ENCODE measurements at places on chromosomes 1 and 21.

- DNase-seq, result no peak
These were observed 118.1 kb downstream of the SPSB1 start for GRCh38 chr1:9410737-9411297.

GRCh38 chr21:27722095-27722494 is 755.2 kb upstream of the ADAMTS5 start:
- DNase-seq, result no peak

DNA sequence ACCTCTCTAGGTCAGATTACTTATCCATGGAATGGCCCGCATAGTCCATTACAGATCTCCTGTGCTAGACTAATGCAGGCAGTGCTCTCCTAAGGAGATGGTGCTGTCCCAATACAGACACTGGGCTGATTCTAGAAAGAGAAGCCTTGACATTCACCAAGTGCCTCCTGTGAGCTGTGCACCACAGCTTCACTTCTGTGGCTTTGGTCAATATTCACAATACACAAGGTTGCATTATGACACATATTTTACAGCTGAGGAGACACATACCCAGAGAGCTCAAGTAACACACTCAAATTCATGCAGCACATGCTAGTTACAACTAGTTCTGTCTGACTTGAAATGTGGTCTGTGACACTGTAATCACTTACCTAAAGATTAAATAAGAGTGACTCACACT is 59.4 kb upstream of the LRRC8B start:
- no peak for DNase-seq

DNA sequence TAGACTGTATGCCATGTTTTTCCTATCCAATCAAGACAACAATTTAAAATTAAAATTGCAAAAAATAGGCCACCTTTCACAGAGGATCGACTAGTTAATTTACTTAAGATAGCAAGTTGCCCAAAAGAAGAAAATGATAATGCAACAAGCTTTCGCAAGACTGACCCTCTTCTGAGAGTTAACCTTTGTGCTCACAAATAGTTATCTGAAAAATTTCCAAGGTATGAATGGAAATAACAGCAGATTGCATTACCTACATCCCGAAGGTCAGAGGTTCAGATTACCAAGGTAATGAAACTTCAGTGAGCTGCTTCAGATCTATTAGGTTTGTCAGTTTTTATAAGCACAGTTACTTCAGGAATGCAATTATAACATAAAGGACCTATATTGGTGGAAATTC is 298.0 kb downstream of the KCTD3 start:
- DNase-seq, result no peak

DNA sequence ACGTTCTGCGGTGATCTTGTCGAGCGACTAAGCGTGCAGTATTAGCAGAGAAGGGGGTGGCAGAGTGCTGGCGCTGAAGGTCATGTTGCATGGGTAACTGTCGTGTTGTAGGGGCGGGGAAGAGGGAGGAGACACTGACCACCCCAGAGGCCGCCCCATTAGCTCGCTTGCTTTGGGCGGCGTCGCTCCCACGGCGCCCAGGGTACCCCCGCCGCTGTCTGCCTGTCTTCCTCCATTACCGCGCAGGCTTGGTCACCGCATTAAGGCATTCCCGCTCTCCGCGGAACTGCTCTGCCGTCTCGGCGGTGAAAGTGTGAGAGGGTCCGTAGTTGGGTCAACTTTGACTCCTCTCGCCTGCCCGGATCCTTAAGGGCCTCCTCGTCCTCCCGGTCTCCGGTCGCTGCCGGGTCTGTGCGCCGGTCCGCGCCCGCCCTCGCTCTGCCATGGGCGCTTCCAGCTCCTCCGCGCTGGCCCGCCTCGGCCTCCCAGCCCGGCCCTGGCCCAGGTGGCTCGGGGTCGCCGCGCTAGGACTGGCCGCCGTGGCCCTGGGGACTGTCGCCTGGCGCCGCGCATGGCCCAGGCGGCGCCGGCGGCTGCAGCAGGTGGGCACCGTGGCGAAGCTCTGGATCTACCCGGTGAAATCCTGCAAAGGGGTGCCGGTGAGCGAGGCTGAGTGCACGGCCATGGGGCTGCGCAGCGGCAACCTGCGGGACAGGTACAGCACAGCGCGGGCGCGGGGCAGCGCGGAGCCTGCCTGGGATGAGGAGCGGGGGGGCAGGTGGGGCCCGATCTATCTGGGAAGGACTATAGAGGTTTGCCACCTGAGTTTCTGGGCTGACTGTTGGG is at the start of gene MTARC2:
MTARC2 (plus strand) TSS at position 234 of the 846 bp plus-strand sequence; CDS start at position 444, 210 bp downstream.
- no peak for DNase-seq

DNA sequence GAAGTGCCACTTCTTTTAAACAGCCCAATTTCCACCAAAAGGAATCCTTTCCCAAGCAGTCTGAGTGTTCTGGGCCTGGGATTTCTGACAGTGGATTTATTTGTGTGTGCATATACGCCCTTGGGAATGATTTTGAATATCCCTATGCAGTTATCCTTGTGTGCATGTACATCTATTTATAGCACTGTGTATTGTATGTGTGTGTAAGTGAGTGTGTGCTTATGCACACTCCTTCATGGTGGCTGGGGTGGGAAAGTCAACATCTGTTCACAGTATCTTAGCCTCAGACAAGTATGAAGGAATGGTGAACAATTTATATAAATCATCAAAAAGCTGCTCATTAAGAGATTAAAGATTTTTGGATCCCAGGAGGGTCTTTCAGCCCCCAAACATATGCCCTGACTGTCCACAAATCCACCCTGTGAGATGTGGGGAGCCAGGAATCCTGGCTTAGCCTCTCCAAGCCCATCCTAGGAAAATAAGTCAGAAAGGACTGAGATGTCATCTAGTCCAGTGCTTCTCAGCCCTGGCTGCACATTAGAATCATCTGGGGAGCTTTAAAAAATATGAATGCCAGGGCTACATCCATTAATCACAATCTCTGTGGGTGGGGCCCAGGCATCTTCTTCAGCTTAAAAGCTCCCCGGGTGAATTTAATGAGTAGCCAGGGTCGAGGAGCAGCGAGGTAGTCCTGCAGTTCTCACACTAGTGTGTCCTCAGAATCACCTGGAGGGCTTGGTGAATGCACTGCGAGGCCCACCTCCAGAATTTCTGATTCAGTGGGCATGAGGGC is 101.4 kb downstream of the PLXNA2 start:
- no peak for DNase-seq

DNA sequence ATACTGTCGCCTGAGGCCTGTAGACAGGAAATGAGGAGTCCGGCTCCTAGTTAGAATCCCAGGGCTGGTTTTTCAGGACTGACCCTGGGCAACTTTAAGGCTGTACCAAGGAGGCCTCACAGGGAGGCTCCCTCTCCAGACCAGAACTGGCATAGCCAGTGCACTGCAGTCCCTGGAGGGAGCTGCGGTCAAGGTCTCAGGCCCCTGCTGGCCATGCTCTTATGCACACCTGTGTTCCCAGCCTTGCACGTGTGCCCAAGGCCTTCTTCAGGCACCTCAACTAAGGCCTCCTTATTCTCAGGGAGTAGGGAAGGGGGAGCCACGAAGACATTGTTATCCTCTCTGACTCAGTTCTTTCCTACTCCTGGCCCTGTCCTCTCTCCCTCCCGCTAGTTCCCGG is 22.0 kb upstream of the IFNAR1 start:
- no peak for DNase-seq

DNA sequence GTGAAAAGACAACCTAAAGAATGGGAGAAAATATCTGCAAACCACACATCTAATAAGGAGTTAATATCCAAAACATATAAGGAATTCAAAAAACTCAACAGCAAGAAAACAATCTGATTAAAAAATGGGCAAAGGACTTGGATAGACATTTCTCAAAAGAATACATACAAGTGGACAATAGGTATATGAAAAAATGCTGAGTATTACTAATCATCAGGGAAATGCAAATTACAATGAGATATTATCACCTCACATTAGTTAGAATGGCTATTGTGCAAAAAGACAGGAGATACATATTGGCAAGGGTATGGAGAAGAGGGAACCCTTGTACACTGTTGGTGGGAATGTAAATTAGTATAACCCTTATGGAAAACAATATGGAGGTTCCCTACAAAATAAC is 44.9 kb downstream of the TRMT1L start:
- DNase-seq, result no peak

GRCh38 chr1:33443080-33443704 is 12.3 kb upstream of the PHC2 start:
- no peak for DNase-seq

- DNase-seq, result no peak
These were observed 51.3 kb downstream of the ARHGEF11 start for GRCh38 chr1:156994277-156994676.

GRCh38 chr1:33365560-33365997 is 44.7 kb upstream of the A3GALT2 start:
- no peak for DNase-seq

DNA sequence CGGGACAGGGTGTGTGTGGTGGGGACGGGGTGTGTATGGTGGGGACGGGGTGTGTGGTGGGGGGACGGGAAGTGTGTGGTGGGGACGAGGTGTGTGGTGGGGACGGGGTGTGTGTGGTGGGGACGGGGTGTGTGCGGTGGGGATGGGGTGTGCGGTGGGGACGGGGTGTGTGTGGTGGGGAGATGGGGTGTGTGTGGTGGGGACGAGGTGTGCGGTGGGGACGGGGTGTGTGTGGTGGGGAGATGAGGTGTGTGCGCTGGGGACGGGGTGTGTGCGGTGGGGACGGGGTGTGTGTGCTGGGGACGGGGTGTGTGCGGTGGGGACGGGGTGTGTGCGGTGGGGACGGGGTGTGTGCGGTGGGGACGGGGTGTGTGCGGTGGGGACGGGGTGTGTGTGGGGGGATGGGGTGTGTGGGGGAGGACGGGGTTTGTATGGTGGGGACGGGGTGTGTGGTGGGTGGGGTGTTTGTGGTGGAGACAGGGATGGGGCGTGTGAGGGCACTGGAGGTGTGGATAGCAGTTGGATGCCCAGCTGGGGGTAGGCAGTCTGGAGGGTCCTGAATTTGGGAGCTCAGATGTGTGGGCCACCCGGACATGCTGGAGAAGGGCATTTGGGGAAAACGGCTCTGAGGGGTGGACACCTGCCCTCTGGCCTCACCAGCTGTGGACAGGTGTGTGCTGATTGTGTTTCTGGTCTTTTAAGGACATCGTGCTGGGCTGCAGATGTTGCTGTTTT is 16.9 kb downstream of the IBA57 start:
- no peak for DNase-seq

- no peak for DNase-seq
These were observed 127.4 kb upstream of the DPYD start for GRCh38 chr1:98048244-98048643.

- no peak for DNase-seq
These were observed 1943.0 kb downstream of the MRPL39 start for GRCh38 chr21:23664193-23664694.

DNA sequence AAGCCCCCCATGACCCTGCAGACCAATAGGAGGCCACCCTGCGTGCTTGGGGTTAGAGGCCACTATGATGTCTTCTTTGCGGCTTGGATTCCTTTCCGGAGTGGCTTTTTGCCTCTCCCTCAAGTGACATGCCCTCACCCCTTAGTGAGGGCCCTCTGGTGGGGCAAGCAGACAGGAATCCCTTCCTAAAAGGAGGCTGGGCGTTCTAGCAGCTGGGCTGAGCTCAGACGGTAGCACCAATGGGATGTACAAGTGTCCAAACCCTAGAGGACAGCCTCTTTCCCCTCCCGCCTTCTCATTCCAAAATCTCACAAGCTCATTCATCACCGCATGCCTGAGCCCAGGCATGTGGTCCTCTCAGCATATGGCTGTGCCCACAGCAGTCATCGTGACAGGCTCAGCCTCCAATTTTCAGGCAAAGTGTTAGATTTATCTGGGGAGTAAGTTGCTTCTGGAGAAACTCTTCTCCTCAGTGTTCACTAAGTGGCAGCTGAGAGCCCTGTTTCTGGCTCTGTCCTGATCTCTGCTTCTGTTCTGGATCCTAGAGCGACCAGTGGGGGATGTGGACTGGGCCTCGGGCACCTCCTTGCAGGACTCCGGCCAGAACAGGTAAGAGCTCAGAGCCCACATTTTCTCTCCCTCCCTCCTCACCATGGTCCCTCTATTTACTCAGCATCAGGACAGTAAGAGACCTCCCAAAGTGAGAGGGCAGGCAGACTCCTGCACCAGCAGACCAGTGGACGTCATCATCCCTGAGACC is 4.8 kb downstream of the KIAA1614 start:
- DNase-seq, result no peak

DNA sequence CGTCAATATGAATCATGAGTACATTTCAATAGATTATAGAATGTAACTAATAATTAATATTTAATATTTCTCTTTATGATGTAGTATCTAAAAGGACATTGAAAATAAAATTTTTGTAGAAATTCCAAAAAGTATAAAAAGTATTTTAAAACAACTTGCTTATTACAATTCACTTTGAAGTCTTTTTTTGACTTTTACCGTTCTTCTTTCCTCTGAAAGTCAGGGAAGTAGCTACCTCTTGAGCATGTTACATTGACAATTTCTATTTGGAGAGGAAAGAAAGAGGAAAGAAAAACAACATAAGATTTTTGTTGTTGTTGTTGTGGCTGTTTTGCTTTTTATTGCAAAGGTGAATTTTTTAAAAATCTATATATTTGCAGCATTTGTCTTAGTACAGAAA is 1.3 kb downstream of the PTPRC start:
- DNase-seq, result no peak

- DNase-seq, result no peak
These were observed 812 bp downstream of the NBPF1 start for GRCh38 chr1:16612332-16613172.

DNA sequence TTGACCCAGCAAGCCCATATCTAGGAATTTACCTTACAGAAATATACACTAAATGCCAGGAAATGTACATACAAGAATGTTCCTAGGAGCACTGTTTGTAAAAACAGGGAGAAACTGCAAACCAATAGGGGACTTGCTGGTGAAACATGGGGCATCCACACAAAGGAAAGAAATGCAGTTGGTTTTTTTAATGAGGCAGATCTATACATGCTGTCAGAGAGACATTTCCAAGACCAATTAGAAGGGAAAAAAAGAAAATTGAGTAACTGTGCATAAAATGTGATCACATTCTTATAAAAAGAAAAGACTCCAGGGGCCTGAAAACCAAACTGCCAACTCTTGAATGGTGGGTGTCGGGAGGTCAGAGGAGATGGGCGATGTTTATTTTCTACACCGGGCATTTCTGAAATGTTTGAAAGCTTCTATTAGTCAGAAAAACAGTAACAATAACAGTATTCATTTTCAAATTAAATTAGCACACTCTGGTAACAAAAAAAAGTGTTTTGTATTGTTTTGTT is 56.6 kb downstream of the MATN1 start:
- DNase-seq, result no peak

- DNase-seq, result no peak
These were observed 306.3 kb upstream of the ESRRG start for GRCh38 chr1:217029281-217030157.

DNA sequence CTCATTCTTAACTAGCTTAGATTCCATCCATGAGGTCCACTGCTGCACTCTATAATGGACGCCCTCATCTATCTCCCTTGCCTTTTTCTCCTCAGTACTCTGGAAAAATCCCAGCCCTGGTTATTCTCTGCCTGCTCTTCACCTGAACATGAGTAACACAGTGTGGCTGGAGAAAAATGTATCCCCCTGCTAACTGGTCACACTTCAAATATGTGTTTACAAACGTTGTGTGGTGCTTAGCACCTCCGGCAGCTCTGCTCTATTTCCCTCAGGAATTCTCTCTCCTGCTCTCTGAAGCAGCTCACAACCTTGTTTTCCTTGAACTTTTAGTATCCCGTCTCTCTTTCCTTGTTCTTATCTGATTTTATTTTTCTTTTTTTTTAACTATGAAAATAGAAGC is 4.1 kb downstream of the SCCPDH start:
- DNase-seq, result no peak

GRCh38 chr1:183206538-183207122 is 20.6 kb downstream of the LAMC2 start:
- DNase-seq, result no peak
